CD8-positive, alpha-beta T cell (primary cell): ENCODE measurements at places on chromosomes 5 and 9. TPM values are rescaled to one million over a fixed set of nuclear protein-coding genes. Genes with fewer than 3 reads are reported as not detected.

DNA sequence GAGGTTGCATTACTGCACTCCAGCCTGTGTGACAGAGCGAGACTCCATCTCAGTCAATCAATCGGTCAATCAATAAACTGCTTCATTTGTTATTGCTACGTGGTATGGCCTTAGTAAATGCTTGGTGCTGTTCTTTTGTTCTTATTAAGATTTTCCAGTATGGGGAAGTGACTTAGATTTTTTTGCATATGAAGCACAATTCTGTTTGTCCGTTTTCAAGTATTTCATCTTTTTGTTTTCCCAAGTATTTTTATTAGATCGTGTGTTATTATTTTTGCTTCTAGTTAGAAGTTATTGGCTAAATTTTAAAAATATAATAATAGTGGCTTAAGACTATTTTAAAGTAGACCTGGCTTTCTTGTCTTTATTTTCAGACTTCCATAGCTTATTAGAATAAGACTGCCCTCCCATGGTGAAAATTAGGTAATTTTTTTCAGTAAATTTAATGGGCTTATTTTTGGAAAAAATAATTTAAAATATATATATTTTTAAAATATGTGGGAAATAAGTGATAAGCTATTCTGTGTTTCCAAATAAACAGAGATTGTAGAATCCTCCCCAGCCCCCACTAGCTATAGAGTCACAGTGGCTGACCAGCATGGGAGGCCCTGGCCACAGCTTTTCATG is 14.7 kb upstream of the OMD start:
- DNase-seq: no peak

DNA sequence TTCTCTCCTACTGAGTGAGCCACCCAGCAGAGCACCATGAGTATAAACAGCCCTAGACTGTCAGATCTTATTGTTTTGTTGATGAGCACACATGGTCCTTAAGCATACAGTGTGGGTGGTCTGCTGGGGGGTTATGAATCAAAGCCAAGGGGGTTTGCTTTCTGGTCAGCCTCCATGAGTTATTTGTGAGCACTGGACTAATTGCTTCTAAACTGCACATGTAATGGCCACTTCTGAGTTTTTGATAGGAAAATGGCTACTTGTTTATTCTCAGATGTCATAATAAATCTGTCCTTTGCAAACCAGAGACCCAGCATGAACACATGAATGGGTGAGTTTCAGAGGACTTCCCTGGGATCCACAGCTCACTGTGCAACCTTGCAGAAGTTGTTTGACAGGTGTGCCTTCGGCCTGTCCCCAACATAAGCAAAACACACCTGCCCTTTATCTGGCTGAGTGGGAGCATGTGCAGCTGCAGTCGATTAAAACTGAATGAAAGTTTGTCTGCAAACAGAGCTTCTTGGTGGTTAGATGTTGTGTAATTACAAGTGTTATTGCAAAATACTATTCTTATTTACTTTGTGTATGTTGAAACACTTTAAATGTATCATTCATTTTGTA is 35.9 kb downstream of the MAMDC2 start:
- no peak for DNase-seq

DNA sequence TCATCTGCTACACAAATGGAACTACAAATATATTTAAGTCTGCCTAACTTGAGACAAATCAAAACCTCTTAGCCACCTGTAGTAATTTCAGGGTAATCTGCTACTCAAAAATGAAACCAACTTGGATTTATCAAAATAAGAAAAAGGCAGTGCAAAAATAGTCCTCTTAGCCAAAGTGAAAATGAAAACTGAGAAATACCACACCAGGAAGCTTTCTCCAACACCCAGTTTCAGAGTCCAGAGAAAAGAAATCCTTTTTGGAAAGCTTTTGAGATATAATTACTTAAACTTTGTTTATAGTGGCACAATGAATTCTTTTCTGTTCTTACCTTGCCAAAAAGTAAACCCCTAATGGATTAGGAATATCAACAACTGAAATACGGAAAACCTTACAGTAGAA is 990.4 kb downstream of the EFNA5 start:
- DNase-seq: no peak

GRCh38 chr5:14302330-14302729 is 159.2 kb downstream of the TRIO start:
- no peak for DNase-seq

DNA sequence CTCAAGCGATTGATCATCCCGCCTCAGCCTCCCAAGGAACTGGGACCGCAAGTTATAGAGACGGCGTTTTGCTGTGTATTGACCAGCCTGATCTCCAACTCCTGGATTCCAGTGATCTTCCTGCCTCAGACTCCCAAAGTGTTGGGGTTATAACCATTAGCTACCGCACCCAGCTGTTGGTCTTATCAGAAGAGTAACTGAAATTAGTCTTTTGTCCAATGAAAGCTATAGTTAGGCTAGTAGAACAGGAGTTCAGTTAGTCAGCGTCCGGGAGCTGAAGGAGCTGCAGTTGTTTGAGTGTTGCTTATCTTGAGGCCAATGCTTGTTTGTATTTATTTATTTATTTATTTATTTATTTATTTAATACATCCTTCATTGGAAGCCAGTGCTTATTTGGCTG is 3.2 kb upstream of the MIGA2 start:
- DNase-seq: no peak

DNA sequence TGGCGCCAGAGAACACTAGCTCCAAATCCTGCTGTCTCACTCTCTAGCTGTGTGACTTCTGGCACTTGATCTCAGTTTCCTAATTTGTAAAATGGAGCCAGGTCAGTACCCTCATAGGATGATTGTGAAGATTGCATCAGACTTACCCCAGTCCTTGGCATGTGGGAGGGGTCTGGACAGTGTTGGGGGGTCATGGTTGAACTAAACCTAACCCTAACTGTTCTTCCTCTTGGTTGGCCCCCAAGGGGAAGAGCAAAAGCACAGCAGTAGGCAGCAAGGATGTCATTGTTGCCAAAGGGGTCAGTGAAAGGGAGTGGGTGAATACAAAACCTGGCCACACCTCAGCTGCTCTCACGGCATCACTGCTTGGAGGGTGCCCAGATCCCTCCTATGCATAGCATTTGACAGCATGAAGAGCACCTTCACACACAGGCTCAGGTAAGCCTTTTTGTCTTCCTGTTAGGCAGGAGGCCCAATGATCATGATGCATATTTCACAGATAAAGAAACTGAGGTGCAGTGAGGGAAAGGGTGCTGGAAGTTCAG is 15.7 kb upstream of the CXCL14 start:
- no peak for DNase-seq

BTNL3 gene
- total RNA-seq: not detected

DNAJC18 gene
- 10.2 TPM for total RNA-seq

FOXD1 gene
- total RNA-seq: not detected

ERAP2 gene
- total RNA-seq: 49.9 TPM
